ENCODE measurements at places on chromosomes 2 and 18. TPM values are rescaled to one million over a fixed set of nuclear protein-coding genes. Genes with fewer than 3 reads are reported as not detected.

GRCh38 chr18:74259347-74259746 is 32.4 kb downstream of the CYB5A start:
- no peaks in the 10 kb centered on the region for H3K36me3 ChIP-seq
- no peak overlapping the region for H3K4me3 ChIP-seq
- DNase-seq, result no peak
- no peaks in the 10 kb centered on the region for H3K27me3 ChIP-seq
- H3K27ac ChIP-seq, result no peak overlapping the region
- peaks cover 24% of the 10 kb centered on the region for H3K4me1 ChIP-seq

DNA sequence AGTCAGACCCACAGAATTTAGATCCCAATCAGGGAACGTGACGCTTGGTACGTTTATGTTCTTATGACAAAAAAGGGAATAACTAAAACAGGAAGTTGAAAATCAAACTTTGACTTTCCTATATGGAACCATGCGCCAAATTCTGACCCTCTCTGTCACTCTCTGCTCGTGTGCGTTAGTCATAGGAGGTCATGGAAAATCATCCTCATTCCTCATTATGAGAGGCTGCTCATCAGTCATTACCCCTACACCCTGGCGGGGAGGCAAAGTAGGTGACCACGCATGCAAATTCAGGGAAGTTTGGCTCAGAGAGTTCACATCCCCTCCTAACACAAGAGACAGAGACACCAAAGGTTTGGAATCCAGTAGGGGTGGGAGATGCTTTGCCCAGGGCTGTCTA is 15.5 kb downstream of the IL1F10 start:
- DNase-seq, result no peak
- H3K4me1 ChIP-seq, result no peaks in the 10 kb centered on the region
- no peak overlapping the region for H3K27ac ChIP-seq
- H3K27me3 ChIP-seq, result peaks cover 2% of the 10 kb centered on the region
- H3K4me3 ChIP-seq, result no peak overlapping the region
- no peaks in the 10 kb centered on the region for H3K36me3 ChIP-seq

- H3K36me3 ChIP-seq, result no peaks in the 10 kb centered on the region
- H3K27ac ChIP-seq, result no peak overlapping the region
- DNase-seq, result no peak
Observed at GRCh38 chr2:141207036-141207385, 923.8 kb downstream of the LRP1B start.

Gene G6PC2
- polyA plus RNA-seq, result not detected

Gene CCDC74A
- 25.1 TPM for polyA plus RNA-seq
